ENCODE measurements at places on chromosomes 6 and 20. TPM values are rescaled to one million over a fixed set of nuclear protein-coding genes. Genes with fewer than 3 reads are reported as not detected.

Gene TAGAP
- total RNA-seq = not detected

Gene SLC22A2
- total RNA-seq = 0.13 TPM

Gene NKAPL
- 1.9 TPM for total RNA-seq

Gene MYLK2
- total RNA-seq = 0.13 TPM

Gene ATP6V1G2
- 3.3 TPM for total RNA-seq

Gene PRSS35
- 1.6 TPM for total RNA-seq

Gene CGA
- not detected for total RNA-seq

Gene PHACTR3
- total RNA-seq = not detected

Gene DEFB124
- not detected for total RNA-seq

Gene TMEM151B
- total RNA-seq = not detected

Gene RNF144B
- 2.1 TPM for total RNA-seq

Gene GSTA3
- total RNA-seq = 0.19 TPM

Gene FKBP1A
- 176 TPM for total RNA-seq

Gene ARMH2
- not detected for total RNA-seq

Gene FAM83D
- 18.4 TPM for total RNA-seq

Gene LAMA4
- total RNA-seq = 568 TPM

Gene SNAI1
- 0.68 TPM for total RNA-seq

Gene UBD
- not detected for total RNA-seq

All from aortic smooth muscle cell (primary cell).